ENCODE measurements at places on chromosomes 7 and 10.

- no peak for DNase-seq
These were observed 75.8 kb upstream of the NRP1 start for GRCh38 chr10:33410096-33410859.

GRCh38 chr7:22566592-22566991 lies 66.6 kb upstream of the STEAP1B start:
- no peak for DNase-seq

- DNase-seq: no peak
These were observed 253.6 kb downstream of the KCNMA1 start for GRCh38 chr10:77383861-77384553.

DNA sequence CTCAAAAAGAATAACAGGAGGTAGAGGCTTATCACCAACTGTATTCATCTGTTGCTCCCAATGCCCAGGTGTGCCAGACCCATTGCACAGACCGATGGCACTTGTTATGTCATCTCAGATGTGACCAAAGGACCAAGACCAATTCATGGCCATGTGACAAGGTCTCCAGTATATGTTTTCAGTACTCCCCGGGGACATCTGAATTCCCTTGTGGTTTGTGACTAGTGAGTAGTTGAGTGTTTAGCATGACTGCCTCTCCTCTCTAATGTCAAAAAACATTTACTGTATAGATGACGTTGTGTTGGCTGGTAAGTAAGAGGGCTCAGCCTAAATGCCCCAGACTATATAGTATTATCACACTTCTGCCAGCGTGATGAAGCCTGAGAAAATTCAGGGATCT lies 202.1 kb upstream of the SMIM30 start:
- DNase-seq: no peak

DNA sequence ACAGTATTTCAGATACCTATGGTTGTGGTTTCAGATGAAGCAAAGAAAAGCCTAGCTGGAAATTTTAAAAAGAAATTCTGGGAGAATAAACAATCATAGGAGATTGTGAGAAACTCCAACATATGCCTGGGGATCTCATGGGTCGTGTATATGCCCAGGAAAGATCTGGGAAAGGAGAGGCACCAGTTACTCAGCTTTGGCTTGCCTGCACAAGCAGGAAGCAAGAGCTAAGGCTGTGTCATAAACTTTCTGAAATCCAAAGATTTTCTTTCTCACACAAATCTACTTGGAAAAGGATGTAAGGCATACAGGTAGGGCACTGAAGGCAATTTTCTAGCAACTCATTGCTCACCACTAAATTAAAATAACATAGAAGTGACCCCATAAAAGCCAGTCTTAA lies 373.6 kb downstream of the CDC14C start:
- no peak for DNase-seq
